Epithelial cell of proximal tubule (primary cell): ENCODE measurements at places on chromosomes 6 and 20. TPM values are rescaled to one million over a fixed set of nuclear protein-coding genes. Genes with fewer than 3 reads are reported as not detected.

DNA sequence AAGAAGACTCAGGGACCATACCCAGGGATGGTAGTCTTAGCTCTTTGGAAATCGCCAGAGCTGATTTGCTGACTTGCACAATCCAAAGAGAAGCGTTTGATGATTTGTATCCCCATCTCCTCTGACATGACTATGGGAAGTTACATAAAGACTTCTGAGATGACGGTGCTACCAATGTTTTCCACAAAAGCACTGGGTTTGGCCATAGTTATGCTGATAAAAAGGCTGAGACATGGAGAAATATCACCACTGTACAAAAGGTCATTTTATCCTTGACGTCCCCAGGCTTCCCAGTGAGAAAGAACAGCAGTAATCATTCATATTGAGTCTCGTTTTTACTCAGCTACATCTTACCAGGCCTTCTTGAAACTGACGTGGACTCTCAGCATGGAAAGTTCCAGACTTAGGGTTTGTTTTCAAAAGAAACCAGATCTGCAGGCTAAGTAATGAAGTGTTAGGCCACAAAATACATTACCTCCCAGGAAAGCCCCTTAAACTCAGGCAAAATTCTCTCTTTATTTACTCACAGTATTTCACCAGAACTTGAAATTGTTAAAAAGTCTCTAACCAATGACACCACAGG, 370.3 kb upstream of the JARID2 start:
- DNase-seq: no peak

- no peak for DNase-seq
These were observed 273.0 kb downstream of the CDH4 start for GRCh38 chr20:61524951-61525666.

- no peak for DNase-seq
These were observed 17.5 kb downstream of the CPNE5 start for GRCh38 chr6:36821581-36822335.

DNA sequence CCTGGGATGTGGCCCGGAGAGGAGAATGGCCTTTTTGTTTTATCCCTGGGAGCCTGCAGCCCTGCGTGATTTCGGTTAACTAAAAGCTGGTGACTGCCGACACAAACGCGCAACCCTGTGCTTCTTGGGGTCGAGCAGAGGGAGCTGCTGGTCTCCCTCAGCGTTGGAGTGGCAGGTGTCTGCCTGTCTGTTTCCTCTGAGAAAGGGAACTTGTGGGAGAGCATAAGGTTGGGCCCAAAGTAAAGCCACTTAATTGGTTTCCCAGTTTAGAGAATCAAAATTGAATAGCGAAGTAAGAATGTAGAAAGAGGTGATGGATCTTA, 500 bp downstream of the LTV1 start:
- DNase-seq: no peak

DNA sequence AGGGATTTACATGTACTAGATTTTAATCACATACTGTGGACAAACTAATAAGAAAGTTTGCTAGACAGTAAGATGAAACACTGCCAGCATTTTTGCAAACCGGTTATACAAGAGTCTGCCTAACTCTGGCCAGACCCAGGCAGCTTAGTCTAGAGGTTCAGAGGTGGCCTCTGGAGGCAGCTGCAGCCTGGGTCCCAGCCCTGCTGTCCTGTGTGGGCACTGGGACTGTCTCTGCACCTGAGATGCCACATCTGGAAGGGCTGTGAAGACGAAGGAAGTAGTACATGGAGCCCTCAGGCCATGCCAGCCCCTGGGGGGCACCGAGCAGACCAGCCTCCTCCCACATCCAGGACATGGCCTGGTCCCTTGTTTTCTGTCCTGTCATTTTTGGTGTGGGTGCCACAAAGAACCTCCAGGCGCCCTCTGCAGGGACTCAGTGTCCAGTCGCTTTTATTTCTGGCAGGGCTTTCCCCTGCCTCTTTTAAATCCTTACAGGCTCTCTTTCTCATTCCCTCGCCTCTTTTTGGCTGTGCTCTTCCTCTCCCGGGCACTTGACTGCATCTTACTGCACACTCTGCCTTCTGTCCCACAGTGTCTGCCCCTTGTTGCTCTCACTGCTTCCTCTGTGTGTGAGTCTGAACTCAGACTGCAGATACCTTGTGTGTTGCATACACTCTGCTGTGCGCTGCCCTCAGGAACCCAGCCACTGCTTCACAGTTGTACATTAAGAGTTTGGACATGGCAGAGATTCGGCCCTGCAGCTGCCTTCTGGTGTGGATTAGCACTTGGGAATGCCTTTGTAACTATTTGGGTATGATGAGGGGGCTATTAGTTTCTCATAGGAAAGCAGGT, 216.7 kb downstream of the ZDHHC14 start:
- no peak for DNase-seq

- no peak for DNase-seq
These were observed 5.2 kb downstream of the FOXO3 start for GRCh38 chr6:108565893-108566292.

DNA sequence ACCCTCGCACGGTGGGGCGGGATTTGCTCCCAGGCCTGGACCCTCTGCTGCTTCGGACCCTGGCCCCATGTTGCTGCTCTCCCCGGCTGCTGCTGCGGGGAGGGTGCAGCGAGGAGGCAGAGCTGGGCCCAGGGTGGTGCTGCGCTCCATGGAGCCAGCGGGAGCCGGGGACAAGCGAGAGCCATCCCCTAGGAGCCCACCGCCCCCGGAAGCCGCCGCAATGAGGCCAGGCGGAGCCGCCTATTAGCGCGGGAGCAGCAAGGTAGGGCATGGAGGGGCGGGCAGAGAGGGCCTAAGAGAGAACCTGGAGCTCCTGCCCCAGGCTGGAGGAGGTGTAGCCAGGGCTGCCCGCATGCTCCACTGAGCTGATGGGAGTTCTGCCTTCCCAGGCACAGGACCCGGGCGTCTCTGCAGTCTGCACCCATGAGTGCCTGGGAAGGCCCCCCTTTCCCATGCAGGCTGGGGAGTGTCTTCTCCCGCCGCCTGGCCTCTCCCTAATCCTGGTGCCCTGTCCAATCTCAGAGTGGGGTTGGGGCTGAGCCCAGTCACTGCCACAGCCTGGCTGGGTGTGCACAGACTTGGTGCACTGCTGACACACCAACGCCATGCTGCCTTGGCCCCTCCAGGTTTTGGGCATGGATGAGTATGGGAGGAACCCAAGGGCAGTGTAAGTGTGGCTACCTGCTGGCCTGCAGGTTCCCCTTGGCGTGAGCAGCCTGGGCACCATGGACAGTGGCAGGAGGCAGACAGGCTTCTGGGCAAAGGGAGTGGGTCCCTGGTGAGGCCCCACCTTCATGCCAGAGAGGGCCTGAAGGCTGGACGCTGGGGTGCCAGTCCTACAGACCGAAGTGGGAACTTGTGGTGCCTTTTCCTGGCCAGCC, 360.6 kb upstream of the MAP3K7 start:
- no peak for DNase-seq

RAD21L1 gene
- 0.06 and 1.2 TPM in 2 replicates for total RNA-seq

BCAS1 gene
- under 0.01 and 0.65 TPM in 2 replicates for total RNA-seq

EYA2 gene
- total RNA-seq: not detected in 2 replicates
